T-helper 1 cell (primary cell): ENCODE measurements at places on chromosomes 5 and 9.

DNA sequence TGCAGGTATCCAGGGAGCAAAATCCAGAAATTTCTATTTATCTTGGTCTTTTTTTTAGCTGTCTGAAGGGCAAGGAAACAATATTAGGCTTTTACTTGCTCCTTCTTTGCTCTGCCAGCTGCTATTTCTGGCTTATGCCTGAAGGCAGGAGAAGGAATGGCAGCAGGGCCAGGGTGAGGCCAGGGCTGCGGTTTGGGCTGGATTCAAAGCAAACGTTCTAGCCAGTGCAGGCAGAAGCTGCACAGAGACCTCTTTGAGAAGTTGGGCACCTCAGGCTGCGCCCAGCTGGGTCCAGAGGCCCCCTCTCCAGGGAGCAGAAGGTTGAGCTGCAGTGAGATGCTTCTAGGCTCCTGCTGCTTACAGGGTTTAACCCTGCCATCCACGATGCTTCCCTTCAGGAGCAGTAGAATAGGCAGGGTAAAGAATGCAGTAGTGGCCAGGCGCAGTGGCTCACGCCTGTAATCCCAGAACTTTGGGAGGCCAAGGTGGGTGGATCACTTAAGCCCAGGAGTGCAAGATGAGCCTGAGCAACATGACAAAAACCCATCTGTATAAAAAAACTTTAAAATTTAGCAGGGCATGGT, 201.2 kb downstream of the ADCY2 start:
- DNase-seq: no peak

GRCh38 chr9:96726946-96727345, 50.9 kb downstream of the ZNF510 start:
- no peak for DNase-seq

DNA sequence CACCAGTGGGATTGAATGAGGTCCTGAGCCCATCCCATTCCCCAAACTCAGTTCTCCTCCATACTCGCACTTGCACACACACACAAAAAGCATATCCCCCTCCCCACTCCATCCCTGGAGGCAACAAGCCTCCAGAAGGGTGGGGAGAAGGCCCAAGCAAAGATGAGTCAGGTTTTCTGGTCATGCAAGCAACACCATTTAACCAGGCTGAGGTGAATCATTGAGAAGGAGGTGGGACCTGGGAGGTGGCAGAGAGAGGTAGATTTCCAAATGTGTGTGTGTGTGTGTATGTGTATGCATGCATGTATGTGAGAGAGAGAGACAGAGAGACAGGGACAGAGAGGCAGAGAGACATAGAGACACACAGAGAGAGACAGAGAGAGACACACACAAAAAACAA, 185.2 kb upstream of the TRIM32 start:
- no peak for DNase-seq

DNA sequence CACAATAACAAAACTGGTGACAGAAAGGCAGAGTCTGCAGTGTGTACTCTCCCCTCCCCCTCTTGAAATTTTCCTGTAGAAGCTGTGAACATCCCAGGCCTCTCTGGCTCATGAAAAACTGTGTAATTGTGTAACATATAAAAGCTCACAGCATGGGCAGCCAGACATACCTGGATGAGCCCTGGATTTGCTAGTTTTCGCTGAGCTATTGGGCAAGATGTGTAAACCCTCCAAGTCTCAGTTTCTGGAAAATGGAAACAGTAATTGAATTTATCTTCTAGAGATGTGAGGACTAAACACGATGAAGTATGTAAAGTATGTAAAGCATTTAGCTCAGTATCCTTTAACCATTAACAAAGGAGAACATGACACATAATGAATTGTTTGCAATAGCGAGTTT, 143.2 kb upstream of the ANKH start:
- DNase-seq: no peak

- DNase-seq: no peak
Observed at GRCh38 chr9:92771309-92771708, 6.7 kb upstream of the BICD2 start.

- peak; percentile 48 for DNase-seq
Observed at GRCh38 chr9:33778700-33779351, 16.5 kb upstream of the PRSS3 start.

- DNase-seq: no peak
Observed at GRCh38 chr5:3709717-3710348, 114.2 kb downstream of the IRX1 start.

- no peak for DNase-seq
Observed at GRCh38 chr5:170150713-170151096, 45.0 kb downstream of the FOXI1 start.

GRCh38 chr5:158820891-158821290, 278.8 kb downstream of the EBF1 start:
- DNase-seq: no peak

DNA sequence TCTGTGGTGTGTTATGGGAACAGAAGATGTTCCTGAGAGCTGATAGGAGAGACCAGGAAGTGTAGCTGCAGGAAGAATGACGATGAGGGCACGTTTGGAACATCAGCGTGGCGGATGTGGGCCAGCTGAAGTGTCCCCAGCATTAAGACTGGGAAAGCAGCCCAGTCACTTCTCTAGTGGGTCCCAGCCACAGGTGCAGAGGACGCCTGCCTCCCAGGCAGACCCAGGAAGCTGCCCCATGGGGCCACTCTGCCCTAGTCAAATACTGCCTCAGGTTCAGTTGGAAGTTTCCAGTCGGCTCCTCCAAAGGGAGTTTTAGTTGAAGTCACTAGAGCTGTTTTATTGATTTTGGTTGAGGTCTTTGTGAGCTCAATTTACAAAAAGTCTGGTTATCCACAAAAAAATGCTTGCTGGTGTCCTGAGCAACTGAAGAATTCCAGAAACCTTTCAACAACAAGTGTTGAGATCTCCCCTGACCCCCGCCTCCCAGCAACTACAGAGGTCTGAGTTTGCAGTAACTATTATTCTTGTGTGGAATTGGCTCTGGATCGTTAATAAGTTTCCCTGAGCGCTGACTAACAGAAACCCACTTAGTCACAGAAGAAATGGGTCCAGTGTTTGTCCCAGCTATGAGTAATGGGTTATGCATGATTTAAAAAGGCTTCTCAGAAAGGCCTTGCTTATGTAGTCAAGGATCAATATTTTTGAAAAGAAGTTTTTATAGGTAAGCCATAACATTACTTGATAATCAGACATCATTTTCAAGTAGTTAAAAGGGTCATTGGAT, 294.1 kb downstream of the FANCC start:
- DNase-seq: no peak
